ENCODE measurements at places on chromosomes 3 and 15.

DNA sequence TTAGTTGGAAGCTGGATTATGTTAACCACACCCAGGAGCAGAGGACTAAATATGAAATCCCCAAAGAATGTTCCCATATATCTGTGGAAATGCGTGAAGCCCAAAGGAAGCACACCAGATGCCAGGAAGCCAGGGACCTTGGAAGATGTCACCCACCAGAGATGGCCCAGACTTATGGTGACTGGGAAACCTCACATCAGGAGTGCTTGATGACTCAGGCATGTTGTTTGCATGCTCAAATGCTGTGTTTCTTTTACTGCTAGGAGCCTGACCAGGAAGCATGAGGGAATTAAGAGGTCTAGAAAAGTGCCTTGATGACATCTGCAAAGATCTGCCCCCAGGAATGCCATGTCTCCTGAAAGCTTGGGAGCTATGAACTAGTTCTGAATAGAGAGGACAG, 109.0 kb upstream of the SLC2A2 start:
- no peak for DNase-seq

GRCh38 chr3:149895339-149895738, 75.4 kb downstream of the PFN2 start:
- DNase-seq: no peak

DNA sequence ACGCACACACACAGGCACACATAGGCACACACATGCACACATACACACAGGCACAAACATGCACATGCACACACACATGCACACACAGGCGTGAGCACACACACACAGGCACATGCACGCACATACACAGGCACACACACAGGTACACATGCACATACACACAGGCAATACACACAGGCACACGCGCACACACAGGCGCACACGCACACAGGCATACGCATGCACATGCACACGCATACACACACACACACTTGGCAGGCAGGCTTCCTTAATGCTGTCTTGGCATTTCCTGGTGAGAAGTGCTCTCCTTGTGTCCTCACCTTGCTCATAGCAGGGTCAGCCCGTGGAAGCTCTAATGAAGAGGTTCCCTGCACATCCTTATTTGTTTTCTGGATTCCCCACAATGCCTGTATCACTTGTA, 8.4 kb upstream of the SLCO2A1 start:
- no peak for DNase-seq

DNA sequence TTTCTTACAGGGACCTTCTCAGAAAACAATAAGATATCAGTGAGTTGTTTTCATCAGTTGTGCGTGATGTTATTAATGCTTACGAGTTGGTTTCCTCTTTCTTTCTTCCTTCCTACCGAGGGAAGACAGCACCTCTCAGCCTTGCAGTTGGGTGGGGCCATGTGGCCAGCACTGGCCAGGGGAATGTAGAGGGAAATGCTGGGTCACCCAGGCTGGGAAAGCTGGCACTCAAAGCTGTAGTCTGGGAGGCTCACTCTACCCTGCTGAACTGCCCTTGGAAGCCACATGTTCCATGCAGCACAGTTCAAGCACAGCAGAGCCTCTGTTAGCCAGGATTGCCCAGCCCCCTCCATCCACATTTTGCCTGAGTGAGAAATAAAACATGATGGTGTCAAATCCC, 10.1 kb upstream of the CHCHD6 start:
- no peak for DNase-seq

- no peak for DNase-seq
Measured at GRCh38 chr15:68034081-68034480, 20.0 kb upstream of the PIAS1 start.

DNA sequence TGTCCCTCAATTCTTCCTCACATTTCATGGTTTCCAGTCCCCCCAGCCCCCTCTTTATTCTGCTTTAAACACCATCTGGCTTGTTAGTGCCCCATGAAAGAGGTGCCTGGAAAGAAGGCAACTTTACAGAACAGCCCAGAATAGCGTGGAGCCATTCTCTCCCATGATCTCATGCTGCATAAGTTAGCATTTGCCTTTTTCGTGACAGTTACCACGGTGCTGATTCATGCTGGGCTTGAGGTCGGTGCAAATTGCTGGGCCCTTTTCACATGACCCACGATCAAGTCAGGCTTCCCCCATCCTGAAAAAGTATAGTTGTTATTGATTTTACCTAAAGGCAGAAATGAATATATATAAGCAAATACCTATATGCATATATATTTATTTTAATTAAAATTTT, 29.6 kb downstream of the SQOR start:
- no peak for DNase-seq

DNA sequence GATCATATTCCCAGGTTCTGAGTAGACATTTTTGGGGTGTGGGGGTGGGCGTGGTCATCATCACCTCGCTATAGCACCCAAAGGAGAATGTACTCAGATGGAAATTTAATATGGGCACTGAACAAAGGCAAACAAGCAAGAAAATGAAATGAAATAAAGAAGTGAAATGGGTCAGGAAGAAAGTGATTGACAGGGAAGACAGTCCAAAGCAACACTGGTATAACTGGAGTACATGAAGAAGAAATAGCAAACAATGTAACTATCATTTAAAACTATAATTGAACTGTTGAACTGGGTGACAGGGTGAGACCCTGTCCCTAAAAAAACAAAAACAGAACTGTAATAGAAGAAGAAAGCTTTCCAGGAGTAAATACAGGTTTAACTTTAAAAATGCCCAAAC, 24.8 kb downstream of the RPL39L start:
- DNase-seq: no peak

- DNase-seq: no peak
Measured at GRCh38 chr3:66488492-66488891, 12.3 kb downstream of the LRIG1 start.

DNA sequence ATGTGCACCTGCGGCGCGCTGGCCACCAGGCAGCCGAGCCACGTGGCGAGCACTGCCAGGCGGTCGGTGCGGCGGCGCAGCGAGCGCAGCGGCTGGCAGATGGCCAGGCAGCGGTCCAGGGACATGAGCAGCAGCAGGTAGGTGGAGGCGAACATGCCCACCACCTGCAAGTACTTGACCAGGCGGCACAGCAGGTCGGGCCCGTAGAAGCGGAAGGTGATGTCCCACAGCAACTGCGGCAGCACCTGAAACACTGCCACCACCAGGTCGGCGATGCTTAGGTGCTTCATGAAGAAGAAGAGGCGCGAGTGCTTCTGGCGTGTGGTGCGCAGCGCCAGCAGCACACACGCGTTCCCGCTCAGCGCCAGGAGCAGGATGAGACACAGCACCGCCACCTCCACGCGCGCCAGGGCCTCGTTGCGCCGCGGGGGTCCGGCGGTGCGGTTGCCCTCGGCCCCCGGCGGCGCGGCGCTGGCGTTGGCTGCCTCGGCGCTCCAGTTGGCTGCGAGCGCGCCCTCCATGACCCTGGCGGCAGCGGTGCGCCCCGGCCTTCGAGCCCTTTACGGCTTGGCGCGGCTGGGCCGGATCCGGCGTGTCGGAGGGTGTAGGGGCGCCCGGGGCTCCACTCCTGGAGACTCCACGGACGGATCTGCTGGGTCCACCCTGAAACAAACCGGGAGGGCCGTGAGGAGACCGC, 1.6 kb downstream of the OXTR start:
- DNase-seq: no peak

GRCh38 chr3:152089528-152089927, 179.2 kb upstream of the MBNL1 start:
- DNase-seq: no peak

- no peak for DNase-seq
Measured at GRCh38 chr3:8756671-8757070, 12.7 kb downstream of the OXTR start.

DNA sequence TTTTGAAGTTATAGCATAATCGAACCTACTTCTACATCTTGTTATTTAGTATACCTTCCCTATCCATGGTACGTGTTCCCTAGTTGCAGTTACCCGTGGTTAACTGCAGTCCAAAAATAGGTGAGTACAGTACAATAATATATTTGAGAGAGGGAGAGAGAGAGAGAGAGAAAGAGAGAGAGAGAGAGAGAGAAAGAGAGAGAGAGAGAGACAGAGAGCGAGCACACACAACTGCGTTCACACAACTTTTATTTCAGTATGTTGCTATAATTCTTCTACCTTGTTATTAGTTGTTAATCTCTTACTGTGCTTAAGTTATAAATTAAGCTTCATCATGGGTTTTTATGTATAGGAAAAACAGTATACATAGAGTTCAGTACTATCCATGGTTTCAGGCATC, 928.1 kb downstream of the TUSC7 start:
- DNase-seq: no peak

- DNase-seq: no peak
Measured at GRCh38 chr3:17154941-17155340, 270.2 kb downstream of the PLCL2 start.

DNA sequence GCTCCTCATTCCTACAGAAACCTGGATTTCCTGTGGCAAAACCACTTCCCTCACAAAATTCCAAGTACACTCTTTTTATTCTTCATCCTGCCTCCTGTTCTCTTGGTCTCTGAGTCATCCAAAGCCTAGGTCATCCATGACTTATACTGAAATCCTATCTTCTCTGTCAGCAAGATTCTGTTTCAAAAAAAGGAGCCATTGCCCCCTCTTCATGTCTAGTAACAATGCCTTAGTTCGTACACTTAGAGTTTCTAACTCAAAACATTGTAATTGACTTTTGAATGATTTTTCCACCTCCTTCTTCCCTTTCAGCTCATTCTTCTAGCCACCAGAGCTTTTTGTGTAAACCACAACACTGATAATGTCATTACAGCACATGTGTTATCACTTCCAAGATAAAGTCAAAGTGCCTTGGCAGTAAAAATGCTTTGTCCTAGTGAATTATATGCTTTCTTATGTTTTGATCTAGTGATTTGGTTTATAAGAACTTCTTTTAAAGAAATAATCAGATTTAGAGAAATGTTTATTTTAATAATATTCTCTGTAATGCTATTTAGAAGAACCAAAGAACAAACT, 256.5 kb upstream of the NECTIN3 start:
- no peak for DNase-seq

GRCh38 chr3:149792452-149793270, at the start of gene ANKUB1:
TSS of gene ANKUB1 (minus strand) at chr3:149792554. CDS start at chr3:149792366, 188 bp downstream.
- no peak for DNase-seq

DNA sequence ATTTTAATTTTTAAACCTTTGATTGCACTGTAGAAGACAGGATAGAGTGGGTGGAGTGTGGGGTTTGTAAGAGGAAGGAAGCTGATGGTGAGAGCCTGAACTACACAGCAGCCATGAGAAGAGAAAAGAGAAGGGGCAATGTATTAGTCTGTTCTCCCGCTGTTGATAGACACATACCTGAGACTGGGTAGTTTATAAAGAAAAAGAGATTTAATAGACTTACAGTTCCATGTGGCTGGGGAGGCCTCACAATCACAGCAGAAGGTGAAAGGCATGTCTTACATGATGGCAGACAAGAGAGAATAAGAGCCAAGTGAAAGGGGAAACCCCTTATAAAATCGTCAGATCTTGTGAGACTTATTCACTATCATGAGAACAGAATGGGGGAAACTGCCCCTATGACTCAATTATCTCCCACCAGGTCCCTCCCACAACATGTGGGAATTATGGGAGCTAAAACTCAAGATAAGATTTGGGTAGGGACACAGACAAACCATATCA, 37.3 kb downstream of the STARD5 start:
- no peak for DNase-seq

GRCh38 chr3:53513556-53514190, 19.3 kb downstream of the CACNA1D start:
- DNase-seq: no peak

- DNase-seq: peak; percentile 23
Measured at GRCh38 chr3:72523429-72524151, 324.7 kb downstream of the SHQ1 start.

DNA sequence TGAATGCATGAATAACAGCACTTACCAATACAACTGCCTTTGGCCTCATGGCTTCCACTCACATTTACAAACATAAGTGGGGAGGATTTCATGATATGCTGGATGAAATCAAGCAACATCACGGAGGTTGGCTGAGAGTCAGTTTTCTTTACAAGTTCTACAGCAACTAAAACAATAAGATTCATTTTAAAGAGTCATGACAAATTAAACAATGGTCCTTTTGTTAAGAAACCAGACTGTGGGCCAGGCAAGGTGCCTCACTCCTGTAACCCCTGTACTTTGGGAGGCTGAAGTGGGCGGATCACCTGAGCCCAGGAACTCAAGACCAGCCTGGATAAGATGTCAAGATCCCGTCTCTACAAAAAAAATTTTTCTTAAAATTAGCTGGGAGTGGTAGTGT, 12.4 kb downstream of the ATR start:
- no peak for DNase-seq

Data from hematopoietic multipotent progenitor cell treated with erythropoietin and hydrocortisone succinate and interleukin-3 and kit ligand, for 15 days (in vitro differentiated cells).